ENCODE measurements at places on chromosomes 1 and 21.

GRCh38 chr21:45184869-45185268 lies 102.8 kb downstream of the POFUT2 start:
- DNase-seq, result no peak

- no peak for DNase-seq
These were observed 6.2 kb upstream of the TEX35 start for GRCh38 chr1:178506669-178507068.

DNA sequence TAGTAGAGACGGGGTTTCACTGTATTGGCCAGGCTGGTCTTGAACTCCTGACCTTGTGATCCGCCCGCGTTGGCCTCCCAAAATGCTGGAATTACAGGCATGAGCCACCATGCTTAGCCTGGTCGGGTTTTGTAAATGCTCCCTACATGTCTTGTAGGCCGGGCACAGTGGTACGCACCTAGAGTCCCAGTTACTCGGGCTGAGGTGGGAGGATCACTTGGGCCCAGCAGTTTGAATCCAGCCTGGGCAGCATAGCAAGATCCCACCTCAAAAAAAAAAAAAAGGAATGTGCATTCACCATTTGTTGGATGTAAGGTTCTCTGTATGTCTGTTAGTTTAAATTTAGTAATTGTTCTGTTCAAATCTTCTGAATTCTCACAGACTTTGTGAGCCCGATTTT lies 95.8 kb downstream of the ST3GAL3 start:
- DNase-seq, result no peak

DNA sequence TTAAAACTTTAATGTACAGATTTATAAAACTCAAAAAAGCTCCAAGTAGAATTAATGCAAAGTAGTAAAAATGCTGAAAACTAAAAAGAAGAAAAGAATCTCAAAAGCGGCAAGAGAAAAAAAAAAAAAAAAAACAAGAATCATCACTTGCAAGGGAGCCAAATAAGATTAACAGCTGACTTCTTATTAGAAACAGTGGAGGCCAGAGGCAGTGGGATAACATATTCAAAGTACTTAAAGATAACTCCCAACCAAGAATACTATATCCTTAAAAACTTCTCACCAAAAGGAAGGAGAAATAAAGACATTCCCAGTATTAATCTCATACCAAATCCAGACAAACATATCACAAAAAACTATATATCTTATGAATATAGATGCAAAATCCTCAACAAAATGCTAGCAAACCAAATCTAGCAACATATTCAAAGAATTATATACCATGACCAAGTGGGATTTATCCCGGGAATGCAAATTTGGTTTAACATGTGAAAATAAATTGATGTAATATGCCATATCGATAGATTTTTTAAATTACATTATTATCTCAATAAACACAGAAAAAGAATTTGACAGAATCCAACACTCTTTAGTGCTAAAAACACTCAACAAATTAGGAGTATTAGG lies 62.7 kb downstream of the CAMK2N1 start:
- DNase-seq, result no peak

DNA sequence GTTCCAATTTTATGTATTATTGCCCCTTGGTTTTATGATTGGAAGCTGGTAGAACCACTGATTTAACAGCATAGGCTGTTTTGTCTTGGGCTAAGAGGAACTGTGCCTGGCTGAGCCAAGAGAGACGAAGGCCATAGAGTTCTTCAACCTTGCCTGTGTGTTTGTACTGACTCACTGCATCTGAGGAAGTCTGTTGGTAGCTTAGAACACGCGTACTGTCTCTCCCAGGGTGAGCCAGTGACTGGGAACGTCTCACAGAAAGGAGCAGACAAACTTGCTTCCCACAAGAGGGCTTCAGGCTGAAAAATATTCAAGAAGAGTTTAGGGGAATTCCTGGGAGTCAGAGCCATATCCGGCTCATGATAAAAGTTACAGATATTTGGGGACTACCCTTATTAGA lies 14.9 kb downstream of the TMEM51 start:
- no peak for DNase-seq

GRCh38 chr1:60103186-60103585 lies 29.6 kb upstream of the C1orf87 start:
- no peak for DNase-seq

GRCh38 chr1:203278082-203278884 lies 27.0 kb upstream of the BTG2 start:
- DNase-seq, result peak; percentile 96

- DNase-seq, result no peak
These were observed 10.3 kb upstream of the EVI5 start for GRCh38 chr1:92795166-92795565.

- DNase-seq, result no peak
These were observed 327.3 kb downstream of the SIPA1L2 start for GRCh38 chr1:232302376-232303221.

DNA sequence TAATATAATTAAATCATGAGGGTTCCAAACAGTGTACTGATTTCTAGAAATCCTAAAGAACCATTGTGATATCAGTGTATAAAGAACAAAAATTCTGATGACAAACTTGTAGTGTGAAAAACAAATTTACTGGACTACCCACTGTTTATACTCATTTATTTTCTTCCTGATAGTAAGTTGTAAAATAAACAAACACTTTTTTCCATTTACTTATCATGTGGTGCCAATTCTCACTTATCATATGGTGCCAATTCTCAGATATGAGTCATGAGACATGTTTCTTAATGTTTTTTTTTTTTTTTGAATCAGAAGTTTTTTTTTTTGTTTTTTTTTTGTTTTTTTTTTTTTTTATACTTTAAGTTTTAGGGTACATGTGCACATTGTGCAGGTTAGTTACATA lies 137.7 kb downstream of the LEPR start:
- no peak for DNase-seq

DNA sequence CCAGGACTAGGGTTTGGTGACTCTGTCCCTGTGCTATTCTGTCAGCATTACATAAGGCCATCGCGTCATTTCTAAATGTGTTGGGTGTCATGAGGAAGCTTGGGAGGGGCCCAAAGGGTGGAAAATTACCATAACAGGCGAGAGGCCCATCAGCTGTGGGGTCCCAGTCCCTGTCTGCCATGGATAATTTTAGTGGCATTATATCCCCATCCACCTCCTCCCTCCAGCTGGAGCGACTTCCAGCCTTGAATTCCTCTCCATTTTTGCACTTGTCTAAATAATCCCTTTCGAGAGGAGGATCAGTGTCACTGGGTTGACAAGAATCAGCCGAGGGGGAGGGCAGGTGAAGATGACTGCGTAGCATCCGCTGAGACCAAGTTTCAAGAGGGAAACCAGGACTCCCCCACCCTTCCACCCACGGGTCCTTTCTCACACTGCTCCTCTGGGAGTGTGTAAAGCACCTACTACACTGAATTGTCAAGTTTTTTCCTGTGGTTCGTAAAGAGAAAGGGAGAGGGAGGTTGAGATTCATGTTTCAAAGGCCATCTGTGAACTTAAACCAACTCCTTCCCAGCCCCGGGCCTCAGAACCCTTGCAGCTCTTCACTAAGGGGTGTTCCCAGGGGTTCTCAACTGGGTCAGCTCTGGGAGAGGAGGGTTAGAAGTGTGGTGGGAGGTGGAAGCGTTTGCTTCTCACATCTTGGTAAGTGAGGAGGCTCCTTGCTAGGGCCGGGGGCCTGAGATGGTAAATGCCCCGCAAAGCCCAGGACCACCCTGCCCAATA lies 29.2 kb downstream of the VASH2 start:
- DNase-seq, result no peak

- DNase-seq, result no peak
These were observed 482.5 kb downstream of the PTPRU start for GRCh38 chr1:29718791-29719190.

DNA sequence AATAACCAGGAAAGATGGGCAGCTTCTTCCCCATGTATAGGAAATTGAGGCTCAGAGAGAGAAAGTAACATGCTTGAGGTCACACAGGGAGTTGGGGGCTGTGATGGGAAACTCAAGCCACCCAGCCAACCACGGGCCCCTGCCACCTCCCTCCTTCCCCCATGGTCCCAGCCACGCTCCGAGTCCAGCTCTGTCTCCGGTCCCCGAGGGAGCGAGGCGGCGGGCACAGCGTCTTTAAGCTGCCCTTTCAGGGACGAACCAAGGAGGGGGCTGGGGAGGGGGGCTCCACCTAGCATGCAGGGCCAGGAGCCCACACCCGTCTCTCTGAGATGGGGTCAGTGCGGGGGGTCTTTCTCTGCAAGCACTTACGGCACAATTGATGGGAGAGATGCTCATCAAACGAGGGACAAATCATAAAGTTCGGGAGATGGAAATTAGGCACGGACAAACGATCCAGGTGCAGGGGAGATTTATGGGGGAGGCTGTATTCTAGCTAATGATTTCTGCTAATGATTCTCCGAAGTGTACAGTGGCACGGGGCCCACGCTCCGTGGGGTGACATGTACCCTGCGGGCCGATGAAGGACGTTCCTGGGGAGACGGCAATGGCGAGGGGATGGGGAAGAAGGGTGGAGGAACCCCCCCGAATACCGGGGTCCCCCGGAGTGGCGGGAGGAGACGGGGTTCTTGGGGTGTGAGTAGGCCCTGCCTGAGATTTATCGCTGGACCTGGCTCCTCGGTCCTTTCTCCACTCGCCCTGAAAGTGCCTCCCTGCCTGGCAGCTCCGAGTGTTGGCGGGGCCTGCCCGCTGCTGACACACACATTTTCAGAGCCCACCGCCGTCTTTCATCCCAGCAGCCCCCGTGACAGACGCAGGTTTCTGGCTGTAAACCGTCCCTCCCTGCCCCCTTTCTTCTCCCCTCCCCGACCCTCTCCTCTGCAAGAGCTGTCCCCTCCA lies 31.2 kb upstream of the CASZ1 start:
- no peak for DNase-seq
